Breast epithelium (tissue), 4 donors: ENCODE measurements at places on chromosomes 2 and 18. TPM values are rescaled to one million over a fixed set of nuclear protein-coding genes. Genes with fewer than 3 reads are reported as not detected.

- DNase-seq = peak; percentile 84
Measured at GRCh38 chr2:172103471-172104272, 972 bp upstream of the DLX2 start.

DNA sequence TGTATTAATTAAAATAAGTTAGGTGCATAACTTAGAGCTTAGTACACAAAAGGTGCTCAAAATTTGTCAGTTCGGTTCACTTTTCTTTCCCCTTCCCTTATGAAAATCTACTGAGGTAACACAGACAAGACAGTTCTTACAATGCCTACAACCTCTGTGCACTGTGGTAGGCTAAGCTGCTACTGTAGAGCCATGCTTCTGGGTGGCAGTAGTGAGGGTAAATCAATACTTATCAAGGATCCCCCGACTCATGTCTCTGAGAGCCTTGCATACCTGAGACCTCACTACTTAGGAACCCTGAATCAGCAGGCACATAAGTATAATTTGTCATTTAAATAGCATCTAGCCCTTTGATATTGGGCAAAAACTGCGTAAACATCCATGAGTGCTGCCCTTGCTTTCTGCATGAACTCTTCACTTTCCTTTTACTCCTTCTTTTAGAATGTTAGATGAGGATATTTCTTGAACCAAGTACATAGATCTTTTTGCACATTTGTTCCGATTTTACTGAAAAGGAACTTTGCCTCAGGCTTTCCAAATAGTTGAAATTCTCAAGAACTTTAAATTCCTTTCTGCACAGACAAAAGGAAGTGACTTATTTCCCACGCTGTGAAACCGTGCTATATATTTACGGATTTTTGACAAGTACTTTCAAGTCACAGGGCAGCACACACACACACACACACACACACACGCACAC is 234.4 kb downstream of the TRIB2 start:
- no peak for DNase-seq

DNA sequence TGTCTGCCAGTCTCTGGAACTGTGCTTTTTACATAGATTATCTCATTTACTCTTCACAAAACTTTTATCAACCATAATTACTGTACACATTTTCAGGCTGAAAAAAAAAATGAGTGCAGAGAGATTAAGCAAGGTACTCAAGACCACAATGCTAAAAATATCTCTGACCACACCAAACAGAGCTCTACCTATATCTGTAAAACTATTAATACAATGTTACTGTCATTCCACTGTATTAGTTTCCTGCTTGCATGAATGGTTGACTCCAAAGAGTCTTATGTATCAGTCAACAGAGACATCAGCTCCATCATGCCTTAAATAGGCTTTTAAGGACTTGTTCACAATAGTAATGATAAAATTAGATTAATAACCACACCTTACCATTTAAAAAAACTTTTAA is 134.7 kb upstream of the CCDC150 start:
- no peak for DNase-seq

GRCh38 chr18:44627280-44627679 is 53.4 kb upstream of the SETBP1 start:
- no peak for DNase-seq

- no peak for DNase-seq
Measured at GRCh38 chr2:88600038-88600465, 27.2 kb downstream of the EIF2AK3 start.

GRCh38 chr2:14944562-14945346 is 312.2 kb downstream of the LRATD1 start:
- DNase-seq = no peak

GRCh38 chr2:86360776-86361175 is 23.4 kb upstream of the REEP1 start:
- no peak for DNase-seq

DNA sequence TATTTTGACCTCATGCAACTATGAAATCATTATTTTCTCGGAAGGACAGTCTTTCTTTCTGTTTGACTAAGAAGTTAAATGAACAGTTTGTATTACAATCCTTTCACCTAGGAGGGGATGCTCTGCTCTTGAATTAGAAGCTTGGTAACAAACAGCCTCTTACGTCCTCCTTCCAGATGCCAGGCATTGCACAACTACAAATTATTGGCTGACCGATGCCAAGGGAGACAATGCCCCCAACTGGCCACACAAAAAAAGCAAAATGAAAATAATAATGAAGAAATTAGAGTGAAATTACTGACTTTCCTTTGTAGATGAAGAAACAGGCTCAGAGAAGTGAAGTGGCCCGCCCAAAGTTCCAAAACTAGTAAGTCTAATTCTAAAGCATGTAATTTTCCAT is 177.9 kb downstream of the CYRIA start:
- DNase-seq = no peak

GRCh38 chr2:46977280-46977665 is 61.7 kb upstream of the MCFD2 start:
- no peak for DNase-seq

- no peak for DNase-seq
Measured at GRCh38 chr2:155372969-155373368, 674.5 kb downstream of the KCNJ3 start.

GRCh38 chr2:1173528-1173927 is 222.9 kb downstream of the SNTG2 start:
- DNase-seq = no peak

DNA sequence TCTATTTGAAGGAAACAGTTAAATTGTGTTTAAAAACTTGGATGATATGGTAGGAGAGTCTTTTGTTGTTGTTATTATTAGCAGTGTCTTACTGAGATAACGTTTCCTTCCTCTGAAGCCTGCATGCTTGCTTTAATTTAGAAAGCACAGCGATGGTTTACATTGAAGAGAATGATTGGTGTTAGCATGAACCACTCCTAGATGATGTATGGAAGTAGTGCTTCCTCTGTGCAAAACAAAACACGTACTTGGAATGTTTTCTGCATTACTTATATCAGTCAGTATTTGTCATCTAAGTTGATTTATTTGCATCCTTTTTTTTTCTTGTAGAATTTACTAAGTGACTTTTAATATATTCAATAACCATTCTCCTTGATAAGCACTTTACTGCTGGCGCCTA is 89.0 kb downstream of the UGGT1 start:
- no peak for DNase-seq

DNA sequence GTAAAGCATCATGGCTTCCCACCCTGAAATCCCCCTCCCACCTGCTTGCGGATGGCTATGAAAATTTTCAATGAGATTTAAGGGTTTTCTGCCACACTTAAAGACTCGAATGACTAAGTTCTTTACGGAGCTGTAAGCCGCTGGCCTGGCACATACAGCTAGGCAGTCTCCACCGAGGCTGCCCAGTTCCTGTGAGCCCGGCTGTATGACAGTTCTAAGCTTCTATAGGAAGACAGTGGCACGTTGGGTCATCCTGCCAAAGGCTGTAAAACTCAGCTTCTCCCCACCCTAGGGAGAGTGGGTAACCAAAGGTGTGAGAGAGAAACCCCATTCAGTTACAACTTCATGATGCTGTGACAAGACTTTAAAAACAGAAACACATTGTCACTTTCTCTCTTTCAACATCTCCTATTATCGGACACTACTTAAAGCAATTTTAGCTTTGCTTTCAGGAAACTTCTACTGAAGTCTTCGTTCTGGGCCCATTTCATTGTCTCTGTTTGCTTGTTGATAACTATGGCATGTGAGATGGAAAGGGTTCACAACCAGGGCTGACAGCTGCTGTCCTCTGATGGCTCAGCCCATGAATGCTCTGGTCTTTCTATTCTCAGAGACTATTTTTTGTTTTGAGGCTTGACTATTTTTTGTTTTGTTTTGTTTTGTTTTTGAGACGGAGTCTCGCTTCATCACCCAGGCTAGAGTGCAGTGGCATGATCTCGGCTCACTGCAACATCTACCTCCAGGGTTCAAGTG is 7.1 kb downstream of the CASP8 start:
- no peak for DNase-seq

DNA sequence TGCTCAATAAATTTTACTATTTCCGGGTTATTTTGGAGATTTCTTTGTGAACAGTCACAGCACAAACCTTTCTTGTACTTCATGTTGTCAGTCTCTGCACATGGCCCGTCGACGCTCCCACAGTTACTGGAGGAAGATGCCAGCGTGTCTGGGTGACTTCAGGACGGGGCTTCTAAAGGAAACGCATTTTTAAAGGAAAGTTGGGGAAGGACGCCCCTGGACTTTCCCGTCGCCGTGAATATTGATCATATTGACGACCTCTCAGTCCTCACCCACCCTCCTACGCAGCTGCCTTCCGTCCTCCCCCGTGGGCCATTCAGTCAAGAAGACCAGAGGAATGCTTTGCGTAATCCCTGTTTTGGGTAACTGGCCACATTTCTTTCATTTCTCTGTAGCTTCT is 71.1 kb upstream of the SNTG2 start:
- DNase-seq = no peak

GRCh38 chr2:57602733-57603132 is 443.9 kb upstream of the VRK2 start:
- DNase-seq = no peak

DNA sequence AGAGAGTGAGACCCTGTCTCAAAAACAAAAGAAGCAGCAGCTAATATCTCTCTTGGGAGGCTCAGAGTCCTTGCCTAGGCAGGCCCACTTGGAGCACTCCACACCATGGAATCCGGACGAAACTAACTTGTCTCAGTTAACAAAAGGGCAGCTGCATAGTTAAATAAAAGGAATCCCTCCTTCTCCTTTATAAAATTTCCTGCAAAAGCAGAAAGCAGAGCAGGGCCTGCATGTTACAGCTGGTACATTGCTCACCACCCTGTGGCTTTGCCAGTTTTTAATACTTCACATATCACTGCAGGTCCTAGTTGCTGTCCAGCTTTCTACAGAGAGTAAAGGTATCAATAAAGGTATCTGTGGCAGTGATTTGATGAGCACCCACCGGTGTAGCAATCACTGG is 93.6 kb downstream of the ASAP2 start:
- no peak for DNase-seq

DNA sequence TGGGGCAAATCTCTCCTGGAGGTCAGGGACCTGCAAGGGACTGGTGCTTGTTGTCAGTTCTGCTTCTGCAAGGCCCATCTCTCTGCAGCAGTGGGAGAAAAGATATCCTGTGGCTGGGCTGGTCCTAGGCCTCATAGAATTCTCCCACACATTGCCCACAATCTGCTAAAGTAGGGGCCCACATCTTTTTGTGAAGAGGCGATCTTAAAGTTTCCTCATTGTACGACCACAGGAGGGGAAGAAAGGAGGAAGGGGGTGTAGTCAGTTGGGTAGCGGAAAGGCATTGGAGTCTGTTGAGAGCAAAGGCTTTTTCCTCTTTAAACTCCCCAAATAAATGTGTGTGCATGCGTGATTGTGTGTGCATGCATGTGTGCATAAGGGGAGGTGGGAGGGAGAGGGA is 145.3 kb downstream of the SLC4A3 start:
- DNase-seq = no peak

DNA sequence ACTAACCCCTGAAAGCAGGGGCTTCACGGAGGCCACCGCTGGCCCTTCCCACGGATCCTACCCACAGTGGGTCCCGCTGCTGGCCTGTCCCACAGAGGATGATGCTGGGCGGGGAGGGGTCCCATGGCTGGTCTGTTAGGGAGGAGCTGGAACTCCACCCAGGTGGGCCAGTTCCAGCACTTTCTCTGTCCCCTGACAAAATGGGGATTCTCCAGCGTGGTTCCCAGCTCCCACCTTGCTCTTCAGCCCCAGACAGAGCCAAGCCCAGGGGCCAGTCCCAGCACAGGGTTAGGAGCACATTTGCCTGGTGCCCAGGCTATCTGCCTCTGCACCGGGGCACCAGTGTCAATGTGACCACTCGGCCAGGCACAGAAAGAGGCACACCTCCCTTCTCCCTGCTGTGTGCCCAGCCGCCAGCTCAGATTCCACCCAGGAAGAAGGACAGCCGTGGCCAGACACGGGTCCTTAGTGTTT is 50.0 kb downstream of the ANKMY1 start:
- peak; percentile 8 for DNase-seq

DNA sequence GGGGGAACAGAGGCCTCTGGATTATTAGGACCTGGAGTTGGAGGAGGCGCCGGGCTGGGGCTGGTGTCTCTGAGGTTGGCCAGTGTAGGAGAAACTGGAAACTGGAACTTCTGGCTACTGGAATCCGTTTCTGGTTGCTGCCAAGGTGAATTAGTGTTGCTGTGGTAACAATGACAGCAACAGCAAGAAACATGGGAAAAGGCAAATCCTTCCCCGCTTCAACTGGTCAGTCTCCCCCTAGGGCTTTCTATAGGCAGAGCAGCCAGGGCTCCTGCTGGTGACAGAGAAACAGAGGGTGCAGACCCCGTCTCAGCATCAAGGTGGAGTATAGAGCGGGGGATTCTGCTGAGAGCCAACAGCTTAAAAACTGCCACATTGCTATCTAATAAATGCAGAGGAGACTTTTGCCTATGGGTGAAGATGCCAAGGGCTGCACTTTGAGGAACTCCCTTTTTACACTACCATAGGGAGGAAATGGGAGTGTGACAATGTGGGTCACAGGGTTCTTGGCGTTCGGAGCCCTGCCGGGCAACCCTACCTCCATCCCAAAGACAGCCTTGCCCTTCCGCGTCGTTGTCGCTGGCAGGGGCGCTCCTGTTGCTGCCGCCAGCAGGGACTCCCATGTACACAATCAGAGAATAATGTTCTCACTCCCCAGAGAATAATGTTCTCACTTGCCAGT is 81.4 kb upstream of the CABLES1 start:
- peak; percentile 38 for DNase-seq

PSTPIP2 gene
- 6.4 TPM for total RNA-seq

KIF1A gene
- under 0.01 TPM for total RNA-seq

APCDD1 gene
- total RNA-seq = 38.8 TPM

PAIP2B gene
- 9.0 TPM for total RNA-seq

AMER3 gene
- not detected for total RNA-seq

INHBB gene
- 42.3 TPM for total RNA-seq

MAPK4 gene
- 0.64 TPM for total RNA-seq

PLCL1 gene
- 11.3 TPM for total RNA-seq

IAH1 gene
- total RNA-seq = 39.5 TPM

MOB1A gene
- total RNA-seq = 87.8 TPM

FANCL gene
- total RNA-seq = 10.9 TPM

ADAM23 gene
- total RNA-seq = 0.48 TPM
